ENCODE measurements at places on chromosomes 6 and 20.
A peak's percentile ranks its signal among the peaks of the same experiment; 100 is the strongest.

- no peak for DNase-seq
Measured at GRCh38 chr20:24699321-24700165, 230.1 kb downstream of the SYNDIG1 start.

- no peak for DNase-seq
Measured at GRCh38 chr20:41279546-41280225, 37.8 kb downstream of the ZHX3 start.

- DNase-seq: no peak
Measured at GRCh38 chr6:35382015-35382414, 39.7 kb downstream of the PPARD start.

DNA sequence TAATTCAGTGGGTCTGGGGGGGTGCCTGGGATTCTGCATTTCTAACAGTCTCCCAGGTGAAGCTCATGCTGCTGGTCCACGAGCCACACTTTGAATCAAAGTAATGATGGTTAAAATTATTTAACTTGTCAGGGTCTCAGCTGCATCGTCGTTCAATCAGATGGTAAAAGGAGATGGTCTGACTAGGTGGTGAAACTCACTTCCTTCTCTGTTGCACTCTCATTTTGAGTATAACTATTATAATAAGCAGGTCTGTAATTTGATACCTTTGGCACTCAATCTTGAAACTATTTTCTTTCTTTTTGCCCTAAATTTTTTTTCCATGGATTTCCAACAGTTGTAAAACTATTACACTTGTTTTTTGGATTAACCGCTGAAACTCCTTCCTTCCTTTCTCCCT, 292.5 kb downstream of the FARS2 start:
- DNase-seq: no peak

DNA sequence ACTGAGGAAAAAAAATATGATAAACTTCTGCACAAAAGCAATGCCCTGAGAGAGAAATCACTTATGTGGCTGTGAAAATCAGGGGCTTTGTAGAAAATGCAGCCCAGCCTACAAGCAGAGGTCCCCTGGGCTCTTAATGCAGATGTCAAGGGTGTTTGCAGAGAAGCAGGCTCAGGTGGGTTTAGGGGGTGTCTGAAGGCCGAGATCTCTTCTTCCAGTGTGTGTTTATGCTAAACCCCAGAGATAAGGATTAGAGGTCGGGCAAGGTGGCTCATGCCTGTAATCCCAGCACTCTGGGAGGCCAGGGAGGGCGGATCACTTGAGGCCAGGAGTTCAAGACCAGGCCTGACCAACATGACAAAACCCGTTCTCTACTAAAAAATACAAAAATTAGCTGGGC, 78.5 kb downstream of the TMEM242 start:
- no peak for DNase-seq

GRCh38 chr6:31397901-31398525, 5.4 kb upstream of the MICA start:
- peak; percentile 53 for DNase-seq

- no peak for DNase-seq
Measured at GRCh38 chr6:49776444-49776843, 10.6 kb downstream of the PGK2 start.

- DNase-seq: no peak
Measured at GRCh38 chr20:49167811-49168507, 20.2 kb downstream of the STAU1 start.

GRCh38 chr6:130725551-130725950, 101.7 kb upstream of the SMLR1 start:
- DNase-seq: no peak

GRCh38 chr20:49587111-49587570, 19.2 kb upstream of the PTGIS start:
- DNase-seq: no peak

DNA sequence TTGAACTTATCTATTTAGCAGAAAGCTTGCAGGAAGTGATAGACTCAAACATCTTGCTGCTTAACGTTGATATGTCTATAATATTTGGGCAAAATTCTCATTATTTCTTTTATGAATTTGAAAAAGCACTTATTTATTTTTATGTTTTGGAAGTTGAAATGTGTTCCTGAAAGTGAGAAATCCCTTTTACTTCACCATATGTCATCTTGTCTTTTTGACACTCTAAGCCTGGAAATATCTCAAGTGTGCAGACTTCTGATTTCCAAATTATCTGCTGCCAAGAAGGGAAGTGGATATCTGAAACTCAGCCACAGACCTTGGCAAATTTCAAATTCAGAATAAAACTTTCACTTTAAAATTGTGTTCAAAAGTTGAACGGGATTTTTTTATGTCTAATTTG, 368.7 kb upstream of the MANEA start:
- no peak for DNase-seq

DNA sequence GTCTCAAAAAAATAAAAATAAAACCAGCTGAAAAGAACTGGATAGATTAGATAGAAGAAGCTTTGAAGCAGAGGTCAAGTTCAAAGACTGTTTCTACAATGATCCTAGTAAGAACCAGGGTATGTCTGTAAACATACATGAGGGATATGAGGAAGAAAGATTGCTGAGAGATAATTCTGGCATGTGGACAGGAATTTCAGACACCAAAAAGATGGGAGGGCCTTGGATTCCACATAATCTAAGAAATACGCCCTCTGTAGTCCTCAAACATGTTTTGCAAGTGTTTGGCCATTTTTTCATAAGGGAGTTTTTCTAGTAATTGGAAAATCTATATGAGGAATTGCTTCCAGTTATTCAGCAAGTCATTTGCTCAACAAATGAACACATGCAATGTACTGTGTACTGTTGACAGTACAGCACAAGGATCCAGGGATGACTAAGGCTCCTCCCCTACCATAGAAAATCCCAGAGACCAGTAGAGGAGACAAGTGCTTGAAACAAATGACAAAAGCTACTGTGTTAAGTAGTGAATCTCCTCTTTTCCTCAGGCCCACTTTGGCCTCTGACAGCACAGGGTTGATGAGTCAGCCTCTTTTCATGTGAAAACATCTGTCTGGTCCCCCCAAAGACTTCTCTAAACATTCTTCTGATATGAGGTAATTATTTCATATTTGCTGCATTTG, 795.9 kb downstream of the MAFB start:
- peak; percentile 6 for DNase-seq

DNA sequence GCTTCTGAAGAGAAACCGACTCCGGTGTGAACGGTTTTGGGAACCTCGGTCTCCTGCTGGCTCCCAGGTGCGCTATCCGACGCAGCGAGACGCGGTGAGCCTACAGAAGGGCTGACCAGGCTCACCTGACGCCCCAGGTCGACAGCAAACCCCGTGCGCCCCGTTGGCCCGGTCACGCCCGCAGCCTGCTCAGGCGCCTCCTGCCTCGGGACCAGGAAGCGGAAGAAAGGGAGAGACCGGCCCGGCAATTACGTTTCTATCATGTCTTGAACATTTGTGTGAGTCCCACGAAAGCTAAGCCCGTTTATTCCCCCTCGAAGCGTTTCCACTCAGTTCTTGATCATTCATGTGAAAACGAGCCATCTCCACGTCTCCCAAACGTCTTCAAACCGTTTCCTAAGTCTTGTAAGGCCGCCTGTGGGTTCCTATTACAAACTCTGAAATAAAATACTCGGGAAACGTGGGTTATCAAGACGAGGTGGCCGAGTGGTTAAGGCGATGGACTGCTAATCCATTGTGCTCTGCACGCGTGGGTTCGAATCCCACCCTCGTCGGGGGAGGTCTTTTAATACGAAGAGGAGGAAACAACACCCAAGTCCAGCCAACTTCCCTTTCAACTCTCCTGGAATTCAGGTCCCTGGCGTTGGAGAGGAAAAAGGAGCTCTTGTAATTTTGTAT, 150.5 kb upstream of the PRSS16 start:
- DNase-seq: no peak

- no peak for DNase-seq
Measured at GRCh38 chr20:63248835-63249591, 5.2 kb downstream of the NKAIN4 start.

DNA sequence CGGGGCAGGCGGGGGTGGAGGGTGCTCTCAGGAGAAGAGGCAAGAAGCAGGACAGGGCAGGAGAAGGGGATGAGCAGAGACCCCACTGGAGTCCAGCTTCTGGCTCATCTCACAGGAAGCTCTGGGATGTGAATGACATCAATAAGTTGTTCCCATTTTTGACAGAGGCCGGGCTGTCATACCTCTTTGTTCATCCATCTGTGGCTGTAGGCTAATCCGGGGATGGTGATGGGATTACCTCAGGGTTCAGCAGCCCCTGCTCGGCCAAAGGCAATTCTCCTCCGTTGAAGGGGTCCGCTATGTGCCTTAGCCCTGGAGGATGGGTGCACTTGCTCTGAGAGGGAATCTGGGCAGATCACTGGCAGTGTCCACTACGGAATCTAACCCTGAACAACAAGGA, 3.3 kb upstream of the TMC2 start:
- no peak for DNase-seq

DNA sequence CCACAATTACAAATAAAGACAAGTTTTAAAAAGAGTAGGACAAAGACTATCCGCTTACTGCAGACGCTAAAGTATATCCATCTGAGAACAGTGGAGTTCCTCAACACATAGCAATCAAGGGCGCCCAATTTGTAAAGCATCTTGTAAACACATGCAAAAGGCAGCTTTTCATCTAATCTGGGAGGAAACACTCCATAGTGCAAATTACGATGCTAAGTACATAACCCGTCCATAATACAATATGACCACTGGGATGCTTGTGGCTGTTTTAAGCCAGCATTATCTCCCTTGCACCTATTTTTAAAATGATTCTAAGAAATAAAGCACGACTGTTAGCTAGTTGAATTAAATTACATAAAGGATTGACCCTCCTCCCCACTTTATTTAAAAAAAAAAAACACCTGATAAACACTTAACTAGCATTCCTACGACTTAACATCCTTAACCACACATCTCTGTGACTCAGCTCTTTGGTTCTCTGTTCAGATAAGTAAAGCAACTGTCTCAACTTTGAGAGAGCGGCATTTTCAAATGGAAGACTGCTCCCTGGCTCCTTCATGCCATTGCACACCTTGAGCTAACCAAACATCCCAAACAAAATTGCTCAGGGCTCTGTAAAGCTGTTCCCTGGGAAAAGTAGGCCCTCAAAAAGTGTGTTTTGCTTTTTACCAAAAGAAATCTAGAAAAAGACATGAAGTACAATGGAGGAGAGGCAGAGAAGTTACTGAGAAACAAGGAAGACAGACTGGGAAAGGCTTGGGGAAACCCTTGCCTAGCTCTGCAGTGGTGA, 14.2 kb downstream of the SLC22A23 start:
- peak; percentile 52 for DNase-seq

GRCh38 chr6:87944541-87944954, 103.1 kb upstream of the SPACA1 start:
- DNase-seq: peak; percentile 5

- DNase-seq: no peak
Measured at GRCh38 chr6:13678255-13678983, 33.2 kb downstream of the RANBP9 start.

DNA sequence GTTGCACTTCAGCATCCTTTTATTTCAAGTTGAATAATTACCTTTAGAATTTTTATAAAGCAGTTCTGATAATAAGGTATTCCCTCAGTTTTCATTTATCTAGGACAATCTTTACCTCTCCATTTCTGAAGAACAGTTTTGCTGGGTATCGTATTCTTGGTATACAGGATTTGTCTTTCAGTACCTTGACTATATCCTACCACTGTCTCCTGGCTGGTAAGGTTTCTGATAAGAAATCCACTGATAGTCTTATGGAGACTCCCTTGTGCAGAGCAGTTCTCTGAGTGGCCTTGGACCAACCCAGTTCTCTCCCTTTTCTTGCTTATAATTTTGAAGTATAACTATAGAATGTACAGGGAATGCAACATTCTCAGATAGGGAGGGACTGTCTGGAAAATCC, 51.3 kb upstream of the SAMD3 start:
- DNase-seq: no peak

DNA sequence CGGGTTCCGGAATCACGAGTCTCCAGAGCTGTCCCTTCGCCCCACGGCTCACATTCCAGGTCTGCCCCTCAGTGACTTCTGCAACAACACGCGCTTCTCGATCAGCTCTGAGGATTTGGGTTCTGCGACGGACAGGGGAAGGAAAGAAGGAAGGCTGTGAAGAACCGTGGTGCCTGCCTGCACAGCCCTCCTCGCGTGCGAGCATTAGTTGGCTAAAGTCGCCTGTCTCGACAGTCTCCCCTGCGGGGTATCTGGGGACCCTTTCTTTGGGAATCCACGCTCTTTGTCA, 23.1 kb downstream of the VPS52 start:
- no peak for DNase-seq

- DNase-seq: no peak
Measured at GRCh38 chr20:47487175-47487917, 14.3 kb upstream of the NCOA3 start.

GRCh38 chr6:106204961-106205360, 118.8 kb downstream of the PRDM1 start:
- DNase-seq: no peak

- DNase-seq: no peak
Measured at GRCh38 chr6:34022250-34022872, 123.5 kb downstream of the GRM4 start.

DNA sequence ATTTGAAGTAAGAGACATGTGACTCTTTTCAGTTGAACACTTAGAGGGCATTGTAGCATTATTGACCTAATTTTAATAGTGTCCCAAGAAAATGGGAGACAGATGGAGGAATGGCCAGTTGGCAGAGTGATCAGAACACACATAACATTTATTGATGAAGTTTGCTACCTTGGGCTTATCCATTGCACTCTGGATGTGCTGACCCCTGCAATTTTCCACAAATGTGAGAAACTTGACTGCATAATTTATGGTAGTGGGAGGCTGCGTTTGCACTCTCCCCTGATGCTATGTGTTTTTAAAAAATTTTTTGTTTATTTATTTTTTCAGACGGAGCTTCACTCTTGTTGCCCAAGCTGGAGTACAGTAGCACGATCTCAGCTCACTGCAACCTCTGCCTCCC, 95.9 kb downstream of the ZFAND3 start:
- DNase-seq: no peak

DNA sequence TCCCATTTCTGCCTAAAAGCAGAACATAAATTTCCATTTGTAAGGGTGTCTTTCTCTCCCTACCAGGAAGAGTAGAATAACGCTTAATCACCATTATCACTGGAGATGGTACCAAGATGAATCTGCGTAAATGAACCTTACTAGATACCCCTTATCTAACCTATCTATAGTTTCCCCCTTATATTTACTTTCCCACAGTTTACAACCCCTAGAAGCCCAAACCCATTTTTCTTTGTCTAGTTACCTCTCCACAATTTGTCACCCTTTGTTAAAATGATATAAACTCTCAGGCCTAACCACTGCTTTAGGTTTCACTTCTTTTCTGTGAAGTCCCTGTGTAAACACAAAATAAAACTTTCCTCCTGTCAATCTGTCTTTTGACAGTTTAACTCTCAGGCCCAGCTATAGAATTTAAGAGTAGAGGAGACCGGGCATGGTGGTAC, 45.5 kb downstream of the PCNA start:
- no peak for DNase-seq

DNA sequence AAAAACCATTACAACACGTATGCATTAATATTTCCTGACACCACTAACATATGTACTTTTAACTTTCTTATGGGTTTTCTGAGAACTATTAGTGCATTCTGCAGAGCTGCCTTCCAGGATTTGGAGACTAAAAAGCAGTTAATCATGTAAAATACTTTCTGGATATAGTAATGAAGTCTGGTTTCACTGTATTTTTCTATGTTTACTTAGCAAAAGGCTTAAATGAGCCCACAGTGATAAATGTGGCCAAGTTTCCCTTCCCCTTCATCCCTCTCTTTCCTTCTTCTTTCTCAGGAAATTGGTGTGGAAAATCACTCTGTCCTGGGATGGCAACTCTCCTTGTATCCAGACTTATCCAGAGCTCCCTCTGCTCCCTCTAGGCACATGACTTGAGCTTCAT, 29.7 kb upstream of the ENPP1 start:
- DNase-seq: no peak
